Stimulated activated naive CD8-positive, alpha-beta T cell treated with anti-CD3 and anti-CD28 coated beads, Interleukin-15, Interleukin-2, amounts not matched to agents 100 U/mL and 50 U/mL, for 24 hours (primary cell): ENCODE measurements at places on chromosomes 2 and 18.

DNA sequence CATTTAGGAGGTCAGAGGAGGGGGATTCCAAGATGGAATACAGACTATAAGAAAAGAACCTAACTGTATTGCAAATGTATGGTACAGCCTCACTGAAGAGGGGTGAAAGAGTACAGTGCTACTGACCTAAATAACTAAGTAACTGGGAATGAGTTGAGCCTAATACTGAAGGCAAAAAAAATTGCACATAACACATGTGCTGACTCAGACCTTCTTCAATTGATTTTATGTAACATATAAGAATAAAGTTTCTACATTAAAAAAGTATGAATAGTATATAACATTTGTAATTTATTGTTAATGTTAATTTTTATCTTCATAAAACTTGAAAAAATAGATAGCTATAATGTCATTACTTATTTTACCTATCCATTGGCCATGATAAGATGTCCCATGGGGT, 41.7 kb downstream of the MALT1 start:
- DNase-seq: no peak

GRCh38 chr2:30691948-30692828, 115.1 kb downstream of the CAPN13 start:
- DNase-seq: no peak

- DNase-seq: no peak
Measured at GRCh38 chr2:202933139-202933510, 21.1 kb downstream of the CARF start.

DNA sequence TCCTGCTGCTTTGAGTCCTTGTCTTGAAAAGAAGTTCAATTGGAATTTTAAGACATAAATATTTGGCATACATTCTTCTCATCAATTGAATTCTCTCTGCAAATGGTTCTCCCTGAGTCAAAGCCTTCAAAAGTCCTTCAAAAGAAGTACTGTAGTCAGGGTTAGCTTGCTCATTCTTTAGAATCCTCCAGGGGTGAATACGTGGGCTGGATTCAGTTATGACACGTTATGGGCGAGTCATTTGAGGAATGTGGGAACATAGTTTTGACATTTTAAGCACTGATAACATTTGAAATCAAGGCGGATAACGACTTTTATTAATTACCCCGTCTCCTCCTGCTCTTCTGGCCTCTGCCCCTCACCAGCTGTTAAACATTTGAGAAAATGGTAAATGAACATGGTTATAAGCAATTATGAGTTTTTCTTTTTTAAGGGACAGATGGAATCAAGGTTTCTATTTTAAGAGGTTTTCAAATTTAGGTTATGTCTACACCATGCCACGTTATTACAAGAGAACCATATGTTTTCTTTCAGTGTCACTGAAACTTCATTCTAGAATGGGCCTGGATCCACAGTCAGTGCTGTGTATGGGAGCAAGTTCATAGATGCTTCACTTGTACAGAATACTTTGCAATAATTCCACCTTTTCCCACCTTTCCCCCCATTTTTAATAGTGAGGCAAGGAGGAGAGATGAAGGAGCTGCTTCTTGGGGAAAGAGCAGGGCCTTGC, 273.1 kb downstream of the TSN start:
- DNase-seq: no peak

DNA sequence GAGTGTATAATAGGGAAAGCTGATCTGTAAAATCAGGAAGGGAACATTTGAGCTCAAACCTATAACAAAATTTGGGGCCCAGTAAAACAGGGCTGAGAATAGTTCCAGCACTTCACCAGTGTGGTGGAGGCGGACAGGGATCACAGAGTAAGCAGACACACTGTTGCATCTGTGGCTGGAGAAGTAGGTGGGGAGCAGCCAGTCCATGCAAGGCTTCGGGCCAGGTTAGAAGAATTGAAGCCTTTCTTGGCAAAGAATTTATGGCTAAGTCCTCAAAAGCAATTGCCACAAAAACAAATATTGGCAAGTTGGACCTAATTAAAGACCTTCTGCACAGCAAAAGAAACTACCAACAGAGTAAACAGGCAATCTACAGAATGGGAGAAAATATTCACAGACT, 93.8 kb upstream of the ZBTB14 start:
- DNase-seq: no peak

DNA sequence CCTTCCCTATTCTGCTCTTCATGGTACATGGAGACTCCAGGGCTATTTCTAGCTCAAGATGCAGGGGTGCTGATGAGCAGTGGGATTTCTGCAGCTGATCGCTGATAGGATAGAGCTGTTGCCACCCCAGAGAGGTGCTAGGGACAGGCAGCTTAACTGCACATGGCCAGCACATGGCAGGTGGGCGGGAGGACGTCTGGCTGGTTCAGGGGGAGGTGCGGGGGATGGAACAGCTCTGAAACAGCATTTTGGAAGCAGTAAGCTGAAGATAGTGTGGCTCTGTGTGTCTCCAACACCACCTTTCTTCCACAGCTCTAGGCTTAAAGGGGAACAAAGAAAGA, 151.9 kb upstream of the PELI1 start:
- DNase-seq: no peak

- no peak for DNase-seq
Measured at GRCh38 chr2:205198140-205198525, 484.2 kb upstream of the NRP2 start.

DNA sequence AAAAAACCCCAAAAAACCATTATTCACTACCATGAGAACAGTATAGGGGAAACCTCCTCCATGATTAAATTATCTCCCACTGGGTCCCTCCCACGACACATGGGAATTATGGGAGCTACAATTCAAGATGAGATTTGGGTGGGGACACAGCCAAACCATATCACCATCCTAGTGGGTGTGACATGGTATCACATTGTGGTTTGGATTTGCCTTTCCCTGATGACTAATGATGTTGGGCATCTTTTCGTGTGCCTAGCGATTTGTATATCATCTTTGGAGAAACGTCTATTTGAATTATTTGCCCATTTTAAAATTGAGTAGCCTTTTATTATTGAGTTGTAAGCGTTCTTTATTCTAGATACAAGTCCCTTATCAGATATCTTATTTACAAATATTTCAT, 8.7 kb upstream of the ASAP2 start:
- DNase-seq: no peak

GRCh38 chr2:3025261-3025660, 352.4 kb downstream of the EIPR1 start:
- no peak for DNase-seq

DNA sequence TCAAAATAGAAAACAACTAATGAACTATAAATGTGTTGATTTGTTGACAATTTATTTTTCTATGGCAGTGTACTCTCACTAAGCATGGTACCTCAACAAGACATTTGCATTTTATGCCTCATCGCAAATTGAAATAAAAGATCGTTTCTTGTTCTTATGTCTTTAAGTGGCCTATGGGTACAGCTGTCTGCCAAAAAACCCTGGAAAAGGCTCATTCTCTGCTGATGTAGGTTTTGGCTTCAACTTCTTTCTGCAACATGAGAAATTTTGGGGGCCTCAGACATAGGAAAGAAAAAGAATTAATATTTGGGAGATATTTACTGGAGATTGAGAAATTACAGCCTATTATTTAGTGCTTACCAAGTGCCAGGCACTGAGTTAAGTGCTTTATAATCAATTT, 205.1 kb upstream of the DPP10 start:
- no peak for DNase-seq

DNA sequence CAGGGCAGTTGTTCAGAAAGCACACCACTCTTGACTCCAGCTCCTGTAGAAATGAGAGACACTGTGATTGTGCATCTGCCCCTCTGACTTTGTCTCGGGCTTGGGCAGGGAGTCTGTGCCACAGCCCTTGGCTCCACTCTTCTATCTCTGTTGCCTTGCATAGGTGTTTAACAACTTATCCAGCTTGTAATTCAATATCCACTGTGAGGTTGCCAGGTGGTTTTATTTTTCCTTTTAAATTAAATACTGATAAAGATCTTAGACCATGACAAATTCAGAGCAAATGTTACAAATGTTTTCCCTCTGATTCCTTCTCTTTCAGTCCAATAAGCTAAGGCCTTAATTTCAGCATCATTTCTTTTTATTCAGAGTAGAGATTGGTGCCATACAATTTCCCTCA, 421.7 kb downstream of the STK39 start:
- no peak for DNase-seq

DNA sequence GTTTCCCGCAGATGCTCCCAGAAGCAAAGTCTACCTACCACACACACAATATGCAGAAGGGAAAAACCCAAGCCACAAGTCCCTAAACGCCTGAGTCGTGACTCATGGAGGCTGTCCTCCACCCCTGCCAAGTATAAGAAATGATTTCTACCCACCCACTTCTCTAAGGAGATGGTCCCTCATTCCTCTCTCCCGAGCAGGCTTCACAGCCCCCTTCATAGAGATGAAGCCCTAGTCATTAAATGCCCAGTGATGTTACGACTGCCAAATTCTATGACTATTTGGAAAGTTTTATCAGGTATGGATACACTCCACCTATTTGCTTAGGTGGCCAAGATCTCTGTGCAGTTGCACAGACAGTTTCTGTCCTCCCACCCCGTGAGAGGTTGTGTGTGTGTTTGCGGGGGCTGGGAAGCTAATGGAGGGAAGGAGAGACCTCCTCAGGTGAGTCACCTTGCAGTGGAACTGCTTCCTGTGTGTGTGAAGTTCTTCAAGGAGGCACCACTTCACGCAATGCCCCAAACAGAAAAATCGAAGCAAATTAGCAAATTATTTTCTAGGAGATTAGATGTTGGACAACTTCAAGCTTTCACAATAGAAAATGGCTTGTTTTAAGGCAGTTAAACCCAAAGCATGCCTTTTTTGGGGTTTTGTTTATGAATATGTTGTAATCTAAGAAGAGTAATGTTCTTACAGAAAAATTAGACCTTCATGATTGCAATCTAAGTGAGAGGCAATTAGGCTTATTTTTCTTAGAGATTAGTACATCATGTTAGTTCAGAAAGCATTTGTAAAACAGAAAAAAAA, 175.2 kb downstream of the TGIF1 start:
- DNase-seq: peak; percentile 67

GRCh38 chr2:110820128-110820527, 87.8 kb downstream of the ACOXL start:
- DNase-seq: no peak

- DNase-seq: no peak
Measured at GRCh38 chr2:105803773-105804172, 59.1 kb downstream of the NCK2 start.

GRCh38 chr2:237141571-237142051, 55.9 kb downstream of the COPS8 start:
- no peak for DNase-seq

- DNase-seq: no peak
Measured at GRCh38 chr2:55786280-55786679, 92.6 kb upstream of the PNPT1 start.

- DNase-seq: no peak
Measured at GRCh38 chr2:6184532-6185292, 492.5 kb downstream of the SOX11 start.

DNA sequence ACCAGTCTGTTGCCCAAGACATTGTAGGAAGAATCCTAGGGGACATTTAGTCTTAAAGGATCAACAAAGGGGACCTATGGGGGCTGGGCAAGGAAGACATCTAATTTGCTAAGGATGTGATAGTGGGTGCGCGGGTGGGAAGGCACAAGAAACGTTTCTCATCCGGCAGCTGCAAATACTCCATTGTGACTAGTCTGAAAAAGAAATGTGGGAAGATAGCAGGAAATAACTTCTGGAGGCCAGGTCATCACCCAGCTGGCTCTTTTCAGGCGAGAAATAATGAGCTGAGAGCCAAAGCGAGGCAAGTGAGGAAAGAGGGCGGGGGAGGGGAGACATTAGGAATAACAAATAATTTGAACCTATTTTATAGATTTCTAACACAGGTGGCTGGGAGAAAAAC, 70.3 kb upstream of the NCK2 start:
- DNase-seq: no peak

GRCh38 chr2:180012523-180012922, 5.4 kb upstream of the CWC22 start:
- no peak for DNase-seq

DNA sequence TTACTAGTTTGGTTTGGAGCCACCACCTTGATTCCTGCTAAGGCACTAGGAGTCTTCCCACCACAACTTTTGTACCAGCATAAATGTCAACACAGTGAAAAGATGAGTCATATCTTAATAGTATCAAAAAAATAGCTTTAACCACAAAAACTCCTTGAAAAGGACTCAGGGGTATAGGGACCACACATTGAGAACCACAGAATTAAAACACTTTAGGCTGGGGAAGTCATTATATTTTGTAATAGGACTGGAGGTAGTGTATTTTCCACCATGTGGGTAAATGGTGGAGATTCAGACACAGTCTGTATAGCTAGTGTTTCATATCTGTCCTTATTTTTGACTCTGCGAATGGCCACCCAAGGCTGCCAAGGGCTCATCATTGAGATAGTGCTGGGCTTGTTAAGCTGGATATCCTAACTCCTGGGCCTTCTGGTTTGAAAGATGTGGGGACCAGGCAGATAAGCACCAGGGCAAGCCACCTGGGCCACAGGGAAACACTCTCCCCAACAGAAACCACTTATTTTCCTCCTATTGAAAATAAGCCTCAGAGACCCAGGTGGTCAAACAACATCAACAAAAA, 19.1 kb upstream of the FHL2 start:
- DNase-seq: no peak

GRCh38 chr2:111173338-111173737, 52.6 kb downstream of the BCL2L11 start:
- no peak for DNase-seq

DNA sequence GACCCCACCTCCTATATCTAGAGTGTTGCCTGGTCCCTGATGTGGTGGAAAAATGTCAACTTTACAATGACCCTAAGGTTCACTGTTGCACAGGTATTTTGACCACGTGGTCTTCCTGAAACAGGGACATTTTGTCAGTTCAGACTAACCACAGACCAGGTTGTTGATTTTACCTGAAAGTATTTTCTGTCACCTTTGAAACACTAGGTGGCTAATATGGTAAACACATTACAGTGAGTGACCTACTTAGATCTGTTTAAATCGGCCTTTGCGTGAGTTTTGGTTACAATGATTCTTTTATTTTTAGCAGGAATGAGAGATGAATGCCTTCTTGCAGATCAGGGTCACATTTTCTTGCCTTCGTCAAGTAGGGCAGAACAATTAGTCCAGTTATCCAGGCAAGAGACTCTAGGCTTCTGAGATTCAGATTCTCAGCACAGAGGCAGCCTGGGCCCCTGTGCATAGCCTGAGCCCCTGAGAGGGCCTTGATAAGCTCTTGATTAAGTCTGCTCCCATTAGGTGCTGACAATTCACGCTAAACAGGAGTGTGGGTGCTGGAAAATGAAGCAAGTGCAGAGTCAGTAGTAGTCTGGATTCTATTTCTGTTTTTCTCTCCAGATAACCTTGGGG, 226.2 kb downstream of the KCNS3 start:
- DNase-seq: no peak

DNA sequence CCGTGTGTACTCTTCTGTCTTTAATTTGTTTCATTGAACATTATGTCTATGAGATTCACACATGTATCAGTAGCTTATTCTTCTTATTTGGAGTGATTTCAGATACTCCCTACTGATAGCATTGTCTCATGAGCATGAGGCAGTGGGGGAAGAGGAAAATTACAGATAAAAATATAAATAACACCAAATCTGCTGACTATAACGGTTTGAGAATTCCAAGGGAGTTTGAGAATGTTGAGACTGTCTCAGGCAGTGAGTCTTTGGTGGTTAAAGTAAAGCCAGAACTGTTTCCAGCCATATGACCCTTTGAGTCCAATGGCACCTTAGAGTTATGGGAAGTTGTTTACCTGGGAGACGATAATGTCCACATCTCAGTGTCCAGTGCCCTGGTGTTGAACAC, 72.5 kb upstream of the KCNE4 start:
- no peak for DNase-seq
